ENCODE measurements at places on chromosomes 7 and 10.

DNA sequence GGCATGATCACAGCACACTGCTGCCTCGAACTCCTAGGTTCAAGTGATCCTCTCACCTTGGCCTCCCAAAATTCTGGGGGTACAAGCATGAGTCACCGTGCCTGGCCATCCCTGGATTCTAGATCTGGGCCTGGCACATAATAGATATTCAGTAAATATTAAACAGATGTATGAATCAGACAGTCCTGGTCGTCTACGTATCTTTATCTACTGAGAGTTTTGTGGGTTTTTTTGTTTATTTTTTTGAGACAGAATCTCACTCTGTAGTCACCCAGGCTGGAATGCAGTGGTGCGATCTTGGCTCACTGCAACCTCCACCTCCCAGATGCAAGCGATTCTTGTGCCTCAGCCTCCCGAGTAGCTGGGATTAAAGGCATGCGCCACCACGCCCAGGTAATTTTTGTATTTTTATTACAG lies 24.3 kb upstream of the ITGB1 start:
- DNase-seq: no peak

- DNase-seq: no peak
These were observed at the start of gene BMPER for GRCh38 chr7:33905389-33906032. BMPER (plus strand) TSS chr7:33905539; CDS start chr7:33905614, 75 bp downstream.

- no peak for DNase-seq
These were observed 485.1 kb downstream of the GLRX3 start for GRCh38 chr10:130621231-130621775.

- DNase-seq: no peak
These were observed 668.5 kb upstream of the AUTS2 start for GRCh38 chr7:68929781-68930261.

GRCh38 chr10:98470850-98471249 lies 24.1 kb upstream of the HPS1 start:
- no peak for DNase-seq

- no peak for DNase-seq
These were observed 67.2 kb upstream of the FAM204A start for GRCh38 chr10:118409295-118409694.
